ENCODE measurements at places on chromosomes 5 and 9. TPM values are rescaled to one million over a fixed set of nuclear protein-coding genes. Genes with fewer than 3 reads are reported as not detected.

The ALDH1B1 gene
- total RNA-seq = 13.7 TPM

GRCh38 chr9:136031741-136032730, 63.1 kb downstream of the NACC2 start:
- H3K27me3 ChIP-seq = no peaks in the 10 kb centered on the region
- DNase-seq = no peak
- no peaks in the 10 kb centered on the region for H3K4me1 ChIP-seq
- no peak overlapping the region for H3K4me3 ChIP-seq

DNA sequence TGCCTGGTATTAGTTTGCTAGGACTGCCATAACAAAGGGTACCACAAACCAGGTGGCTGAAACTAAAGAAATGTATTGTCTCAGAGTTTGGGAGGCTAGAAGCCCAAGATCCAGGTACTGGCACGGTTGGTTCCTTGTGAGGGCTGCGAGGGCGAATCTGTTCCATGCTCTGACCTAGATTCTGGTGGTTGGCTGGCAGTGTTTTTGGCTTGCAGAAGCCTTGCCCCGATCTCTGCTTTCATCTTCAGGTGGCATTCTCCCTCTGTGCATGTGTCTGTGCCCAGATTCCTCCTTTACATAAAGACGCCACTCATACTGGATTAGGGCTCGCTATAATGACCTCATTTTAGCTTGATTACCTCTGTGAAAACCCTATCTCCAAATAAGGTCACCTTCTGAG, 36.7 kb downstream of the RAI14 start:
- no peaks in the 10 kb centered on the region for H3K36me3 ChIP-seq
- no peaks in the 10 kb centered on the region for H3K27me3 ChIP-seq

DNA sequence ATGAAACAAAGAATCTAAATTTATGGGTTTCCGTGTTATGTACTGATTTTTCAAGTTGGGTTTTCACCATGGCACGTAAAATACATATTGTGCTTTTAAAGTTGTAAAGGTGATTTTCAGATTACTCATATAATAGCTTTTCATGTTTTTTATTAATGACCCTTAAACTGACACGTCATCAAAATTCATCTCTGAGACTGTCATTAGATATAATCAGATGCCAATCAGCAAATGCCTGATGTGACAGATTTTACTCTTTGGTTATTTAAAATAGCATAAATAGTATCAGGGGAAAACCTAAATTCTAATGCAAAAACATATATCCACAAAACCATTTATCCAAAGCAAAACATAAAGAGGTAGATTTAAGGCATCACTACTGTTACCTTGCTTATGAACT, 11.0 kb downstream of the RFX3 start:
- H3K27me3 ChIP-seq = no peaks in the 10 kb centered on the region
- H3K4me1 ChIP-seq = no peaks in the 10 kb centered on the region
- DNase-seq = no peak
- no peaks in the 10 kb centered on the region for H3K36me3 ChIP-seq

DNA sequence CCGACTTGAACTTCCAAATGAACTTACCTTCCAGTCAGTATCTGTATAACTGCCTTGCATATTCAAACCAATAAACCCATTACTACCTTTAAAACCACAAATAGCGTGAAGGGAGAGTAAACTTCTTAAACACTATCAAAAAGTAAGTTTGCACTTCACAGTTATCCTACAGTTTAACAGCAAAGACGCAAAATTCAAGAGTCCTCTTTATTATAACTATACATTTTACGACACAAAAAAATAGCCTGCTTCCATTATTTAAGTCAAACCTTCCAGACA, 1.8 kb downstream of the PTBP3 start:
- no peaks in the 10 kb centered on the region for H3K4me1 ChIP-seq
- no peaks in the 10 kb centered on the region for H3K36me3 ChIP-seq
- H3K27me3 ChIP-seq = no peaks in the 10 kb centered on the region
- no peak for DNase-seq
- H3K27ac ChIP-seq = no peak overlapping the region

GRCh38 chr9:76135902-76136301, 245.4 kb downstream of the PCSK5 start:
- H3K27me3 ChIP-seq = no peaks in the 10 kb centered on the region
- H3K4me1 ChIP-seq = no peaks in the 10 kb centered on the region
- H3K4me3 ChIP-seq = no peak overlapping the region
- no peak overlapping the region for H3K27ac ChIP-seq

- no peaks in the 10 kb centered on the region for H3K4me1 ChIP-seq
- no peak overlapping the region for H3K27ac ChIP-seq
- no peak overlapping the region for H3K4me3 ChIP-seq
- DNase-seq = no peak
Measured at GRCh38 chr5:8840237-8840636, 705.6 kb downstream of the SEMA5A start.

The IFNE gene
- not detected for total RNA-seq

GRCh38 chr9:93976973-93977372, 21.8 kb upstream of the BARX1 start:
- DNase-seq = peak; percentile 43
- H3K27me3 ChIP-seq = no peaks in the 10 kb centered on the region
- no peaks in the 10 kb centered on the region for H3K36me3 ChIP-seq
- no peak overlapping the region for H3K27ac ChIP-seq
- H3K4me1 ChIP-seq = no peaks in the 10 kb centered on the region

The DOCK2 gene
- total RNA-seq = 3.7 TPM

The MARVELD2 gene
- 2.3 TPM for total RNA-seq

DNA sequence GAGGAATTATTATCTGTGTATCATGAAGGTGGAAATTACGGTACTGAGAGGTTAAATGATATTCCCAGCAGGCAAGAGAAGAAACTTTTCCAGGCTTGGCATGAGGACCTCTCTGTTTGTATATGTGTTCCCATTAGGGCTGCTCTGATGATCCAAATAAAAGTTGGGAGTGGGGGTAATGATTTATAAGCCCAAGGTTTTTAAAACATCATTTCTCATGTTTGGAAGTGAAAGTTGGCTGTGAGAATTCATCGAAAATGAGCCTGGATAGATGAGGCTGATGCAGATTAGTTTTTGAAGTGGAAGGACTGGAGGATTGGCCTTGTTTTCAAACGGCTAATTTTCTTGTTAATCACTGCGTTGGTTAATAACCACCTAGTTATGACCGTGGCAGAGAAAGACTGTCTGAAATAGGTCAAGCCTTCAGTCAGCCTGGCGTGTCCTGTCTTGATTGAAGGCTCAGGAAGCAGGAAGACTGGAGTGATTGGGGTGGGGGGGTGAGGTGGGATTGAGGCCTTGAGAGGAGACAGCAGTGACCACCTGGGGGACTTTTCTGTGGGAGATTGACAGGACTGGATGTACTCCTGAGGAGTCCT, 391.0 kb upstream of the WWC1 start:
- no peaks in the 10 kb centered on the region for H3K4me1 ChIP-seq
- no peak overlapping the region for H3K4me3 ChIP-seq
- no peak overlapping the region for H3K27ac ChIP-seq
- no peak for DNase-seq

The ITK gene
- total RNA-seq = 0.90 TPM

DNA sequence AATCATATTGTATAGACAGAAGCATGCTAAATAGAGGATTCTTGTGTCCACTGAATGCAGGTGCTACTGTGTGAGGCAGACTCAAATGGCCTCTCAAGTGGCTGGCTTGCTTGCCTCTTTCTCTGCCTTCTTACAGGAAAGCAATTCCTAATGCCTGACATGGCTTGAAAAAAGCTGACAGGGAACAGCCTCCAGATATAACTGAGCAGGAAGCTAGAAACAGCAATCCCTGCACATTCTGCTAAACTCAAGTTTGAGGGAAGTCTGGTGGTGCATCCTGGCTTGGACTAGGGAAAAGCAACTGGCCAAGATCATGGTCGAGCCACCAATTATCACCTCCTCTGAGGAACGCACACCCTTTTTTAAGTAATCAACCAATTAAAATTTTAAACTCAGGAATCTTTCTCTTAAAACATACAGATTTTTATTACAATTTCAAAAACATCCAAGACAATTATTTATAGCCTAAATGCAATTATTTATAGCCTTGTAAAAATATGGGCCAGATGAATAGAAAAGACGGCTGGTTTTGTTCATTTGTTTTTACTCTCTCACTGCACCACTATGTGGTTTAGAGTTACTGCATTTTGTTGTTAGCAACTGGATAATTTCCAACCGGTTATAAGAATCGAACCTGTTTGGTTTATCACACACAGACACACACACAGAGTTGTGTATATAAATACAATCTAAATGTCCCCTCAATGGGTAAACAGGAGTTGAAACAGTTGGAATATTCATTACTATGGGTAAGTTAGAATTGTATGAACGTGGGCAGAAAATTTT, 290.9 kb upstream of the ANKRD55 start:
- no peaks in the 10 kb centered on the region for H3K36me3 ChIP-seq
- peaks cover 16% of the 10 kb centered on the region for H3K4me1 ChIP-seq
- no peak overlapping the region for H3K4me3 ChIP-seq
- H3K27me3 ChIP-seq = no peaks in the 10 kb centered on the region

DNA sequence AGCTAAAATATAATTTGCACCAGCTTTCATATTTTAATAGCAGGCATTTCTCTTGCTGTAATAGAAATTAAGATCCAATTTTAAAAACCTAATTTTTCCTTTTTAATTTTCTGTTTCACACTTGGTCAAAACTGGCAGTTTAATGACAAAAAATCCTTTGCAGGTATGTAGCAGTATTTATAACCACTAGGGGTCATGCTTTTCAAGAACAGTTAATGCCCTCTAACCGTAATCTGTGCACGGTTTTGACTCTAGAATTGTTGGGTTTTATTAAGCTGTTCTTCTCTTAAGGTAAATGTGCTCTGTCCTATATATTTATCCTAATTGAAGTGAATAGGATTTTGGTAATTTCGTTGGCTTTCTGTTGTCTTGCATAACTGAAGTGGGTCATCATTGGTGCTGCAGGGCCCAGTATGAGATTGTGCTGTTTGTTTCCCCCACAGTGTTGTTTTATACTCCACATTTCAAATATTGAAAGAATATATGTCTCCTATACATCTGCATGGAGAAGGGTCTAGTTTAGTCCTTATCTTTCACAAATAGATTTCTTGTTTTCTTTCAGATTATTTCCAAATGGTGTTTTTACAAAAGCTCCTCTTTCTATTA, 107.4 kb downstream of the SCAMP1 start:
- no peak overlapping the region for H3K4me3 ChIP-seq
- no peaks in the 10 kb centered on the region for H3K36me3 ChIP-seq
- H3K4me1 ChIP-seq = peaks cover 3% of the 10 kb centered on the region
- DNase-seq = no peak

DNA sequence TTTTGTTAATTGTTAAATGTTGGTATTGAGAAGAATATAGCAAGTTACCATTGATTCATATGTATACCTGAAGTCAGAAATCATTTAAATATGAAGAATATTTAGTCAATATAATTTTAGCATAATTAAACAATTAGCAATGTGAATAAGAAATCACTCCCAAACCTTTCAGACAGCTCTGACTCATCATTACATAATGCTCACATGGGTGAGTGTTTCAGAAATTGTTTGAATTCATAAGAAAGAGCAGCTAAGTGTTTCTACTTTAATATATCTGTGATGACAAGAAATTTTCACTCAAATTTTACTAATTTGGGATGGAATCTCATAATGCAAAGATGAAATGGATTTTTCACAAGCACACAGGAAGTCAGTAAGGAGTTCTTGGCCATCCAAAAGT, 42.0 kb upstream of the CDC42SE2 start:
- no peak overlapping the region for H3K4me3 ChIP-seq
- no peaks in the 10 kb centered on the region for H3K4me1 ChIP-seq
- H3K27me3 ChIP-seq = no peaks in the 10 kb centered on the region
- no peak overlapping the region for H3K27ac ChIP-seq
- H3K36me3 ChIP-seq = no peaks in the 10 kb centered on the region
- DNase-seq = no peak

The MUSK gene
- total RNA-seq = 2.0 TPM

The PTPRD gene
- total RNA-seq = 5.5 TPM

- no peaks in the 10 kb centered on the region for H3K27me3 ChIP-seq
- no peaks in the 10 kb centered on the region for H3K4me1 ChIP-seq
- H3K4me3 ChIP-seq = no peak overlapping the region
- H3K27ac ChIP-seq = no peak overlapping the region
- no peaks in the 10 kb centered on the region for H3K36me3 ChIP-seq
- no peak for DNase-seq
Measured at GRCh38 chr9:12014488-12014887, 678.7 kb upstream of the TYRP1 start.

DNA sequence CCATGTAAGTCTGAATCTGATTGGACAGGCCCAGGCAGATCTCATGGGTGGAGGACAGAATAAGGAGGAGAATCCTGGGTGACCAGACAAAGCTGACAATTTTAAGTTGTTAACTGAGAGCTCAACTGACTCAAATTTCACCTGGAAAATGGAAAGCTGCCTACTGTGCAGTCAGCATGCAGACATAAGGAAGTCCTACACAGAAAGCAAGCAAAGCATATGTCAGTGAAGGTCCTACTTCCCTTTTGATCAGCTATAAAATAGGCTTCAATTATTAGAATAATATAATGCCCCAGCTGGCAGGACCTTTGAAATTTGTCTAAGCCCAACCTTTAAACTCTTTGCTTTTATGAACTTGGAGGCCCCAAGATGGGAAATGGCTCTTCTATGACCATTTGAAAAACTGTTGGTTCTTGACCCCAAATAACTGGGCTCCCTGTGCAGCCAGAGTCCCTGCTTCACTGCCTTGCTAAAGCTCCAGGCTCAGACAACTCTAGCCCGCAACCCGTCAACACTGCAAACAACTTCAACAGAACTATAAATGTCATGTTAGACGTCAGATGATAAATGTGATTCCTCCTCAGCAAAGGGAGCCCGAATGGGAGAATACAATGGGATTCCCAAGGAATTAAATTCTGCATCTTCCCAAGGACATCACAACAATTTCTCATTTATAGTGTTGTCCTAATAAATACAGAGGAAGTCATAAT, 118.9 kb upstream of the ADRA1B start:
- no peak overlapping the region for H3K4me3 ChIP-seq
- peak; percentile 2 for DNase-seq

The UBTD2 gene
- total RNA-seq = 12.4 TPM

- no peak overlapping the region for H3K27ac ChIP-seq
- no peaks in the 10 kb centered on the region for H3K36me3 ChIP-seq
- no peaks in the 10 kb centered on the region for H3K27me3 ChIP-seq
- no peak overlapping the region for H3K4me3 ChIP-seq
Measured at GRCh38 chr5:125042261-125042890, 295.9 kb upstream of the ZNF608 start.

The CERCAM gene
- 15.8 TPM for total RNA-seq

DNA sequence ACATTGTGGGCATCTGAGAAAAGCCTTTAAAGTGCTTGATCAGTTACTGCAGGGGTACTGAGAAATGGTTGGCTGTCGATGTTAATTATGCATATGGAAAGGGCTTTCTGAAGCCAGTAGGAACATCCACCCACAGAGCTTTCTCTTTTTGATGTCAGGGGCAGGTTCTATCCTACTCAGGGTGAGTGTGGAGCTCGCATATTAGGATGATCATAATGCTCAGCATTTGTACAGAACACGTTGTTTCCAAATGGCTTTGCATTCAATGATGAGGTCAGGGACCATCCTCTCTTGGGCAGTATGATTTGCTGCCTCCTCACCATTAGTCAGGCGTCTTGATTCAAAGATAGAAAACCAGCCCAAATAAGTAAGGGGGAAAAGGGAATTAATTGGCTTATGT, 141.9 kb downstream of the HMHB1 start:
- H3K36me3 ChIP-seq = no peaks in the 10 kb centered on the region
- no peak for DNase-seq
- H3K27ac ChIP-seq = no peak overlapping the region
- H3K27me3 ChIP-seq = no peaks in the 10 kb centered on the region
- H3K4me3 ChIP-seq = no peak overlapping the region

The PCDHAC1 gene
- total RNA-seq = 0.26 TPM
